Gastrocnemius medialis (tissue), 4 donors: ENCODE measurements at places on chromosomes 1 and 21. TPM values are rescaled to one million over a fixed set of nuclear protein-coding genes. Genes with fewer than 3 reads are reported as not detected.

The NUP210L gene
- 0.10 TPM for total RNA-seq

The TLCD4 gene
- 11.6 TPM for total RNA-seq

The TAF13 gene
- total RNA-seq, result 76.7 TPM

The TRAPPC3 gene
- 57.5 TPM for total RNA-seq

The C1orf167 gene
- total RNA-seq, result 1.00 TPM

The B3GALT5 gene
- 0.02 TPM for total RNA-seq

The ANGPTL3 gene
- total RNA-seq, result 0.71 TPM

GRCh38 chr1:187001198-187001889 lies 172.6 kb downstream of the PLA2G4A start:
- DNase-seq, result no peak

DNA sequence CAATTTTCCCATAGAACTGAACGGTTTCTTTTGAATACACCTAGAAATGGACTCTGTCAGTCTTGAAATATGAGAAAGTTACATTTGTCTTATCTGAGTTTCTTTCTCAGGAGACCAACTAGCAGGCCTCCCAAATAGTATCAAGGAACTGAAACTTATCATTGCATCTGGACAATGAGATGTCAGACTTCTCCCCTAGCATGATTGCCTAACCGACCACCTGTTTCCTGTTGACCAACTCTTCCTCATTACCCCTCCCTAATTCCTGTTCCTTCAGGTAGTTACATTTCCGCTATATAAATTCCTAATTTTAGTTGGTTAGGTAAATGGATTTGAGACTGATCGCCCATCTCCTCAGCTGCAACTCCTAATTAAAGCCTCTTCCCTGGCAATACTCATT lies 1587.3 kb downstream of the NCAM2 start:
- DNase-seq, result no peak

GRCh38 chr1:30806381-30807317 lies 49.1 kb upstream of the LAPTM5 start:
- no peak for DNase-seq

DNA sequence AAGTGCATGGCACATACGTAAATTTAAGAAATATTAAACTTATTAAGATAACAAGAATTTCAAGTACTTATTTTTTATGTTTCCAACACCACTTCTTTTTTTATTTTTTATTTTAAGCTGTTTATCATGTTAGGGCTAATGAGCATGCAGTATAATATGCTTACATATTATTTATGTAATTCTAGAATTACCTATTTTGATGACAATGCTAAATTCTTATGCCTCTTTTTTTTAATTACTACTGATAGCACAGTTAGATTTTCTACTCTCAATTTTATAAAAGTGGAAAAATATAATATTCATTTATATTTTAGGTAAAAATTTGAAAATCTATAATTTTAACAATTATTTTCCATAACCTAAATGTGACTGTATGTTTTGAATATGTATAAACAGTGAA lies 713.0 kb downstream of the MRPL39 start:
- DNase-seq, result no peak

DNA sequence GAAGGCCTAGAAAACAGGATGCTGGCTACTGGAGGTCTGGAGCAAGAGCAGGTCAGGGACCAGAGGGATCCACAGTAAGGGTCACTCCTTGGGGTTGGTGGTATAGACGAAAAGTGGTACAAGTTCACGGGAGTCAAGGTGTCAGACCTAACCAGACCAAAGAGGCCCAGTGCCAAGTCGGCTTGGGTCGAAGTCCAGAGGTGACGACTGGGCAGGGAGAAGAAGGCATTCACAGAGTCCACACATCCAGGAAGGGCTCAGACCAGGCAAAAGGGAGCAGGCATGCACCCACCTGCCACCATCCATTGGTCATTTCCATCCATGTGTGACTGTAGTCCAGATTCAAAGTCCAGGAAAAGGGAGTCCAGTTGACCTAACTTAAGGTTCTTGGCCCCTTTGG lies 27.1 kb upstream of the SYT6 start:
- no peak for DNase-seq

- DNase-seq, result no peak
These were observed 32.5 kb downstream of the OLFML3 start for GRCh38 chr1:114011796-114012195.

- no peak for DNase-seq
These were observed 115.9 kb downstream of the RHOU start for GRCh38 chr1:228851193-228851592.

DNA sequence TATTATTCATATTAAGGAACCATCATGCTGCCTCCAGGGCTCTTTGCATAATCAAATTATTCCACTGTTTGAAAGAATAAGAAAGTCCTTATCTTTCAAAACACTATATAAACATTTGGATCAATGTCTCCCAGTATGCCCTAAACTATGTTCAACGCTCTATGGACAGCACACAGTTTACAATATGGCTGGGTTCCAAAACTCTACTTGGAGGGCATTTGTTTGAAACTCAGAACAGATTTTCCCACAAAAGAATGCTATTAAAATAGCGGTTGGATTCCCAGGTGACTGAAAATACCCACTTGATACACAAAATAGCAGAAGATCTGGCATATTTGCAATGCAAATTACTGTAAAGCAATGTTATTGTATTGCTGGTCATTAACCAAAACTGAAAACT lies 3.2 kb downstream of the HAO2 start:
- DNase-seq, result no peak

GRCh38 chr21:43858806-43859648 lies 6.0 kb upstream of the AGPAT3 start:
- DNase-seq, result no peak

DNA sequence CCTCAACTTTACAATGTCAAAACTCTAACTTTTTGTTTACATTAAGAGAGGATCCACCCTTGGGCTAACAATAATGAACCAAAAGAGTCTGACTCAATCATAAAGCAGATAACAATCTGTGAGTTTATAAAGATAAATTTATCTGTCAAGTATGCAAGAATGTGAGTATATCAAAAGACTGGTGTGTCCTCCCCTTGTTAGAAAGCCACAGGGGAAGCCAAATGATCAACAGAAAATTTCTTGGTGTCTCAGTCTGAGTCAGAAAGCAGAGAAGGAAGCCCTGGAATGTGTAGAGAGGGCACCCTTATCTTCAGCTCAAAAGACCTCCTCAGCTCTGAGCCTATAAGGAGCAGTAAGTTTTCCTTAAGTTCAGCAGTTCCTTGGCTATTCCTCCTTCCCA lies 13.9 kb upstream of the PDIK1L start:
- DNase-seq, result no peak

DNA sequence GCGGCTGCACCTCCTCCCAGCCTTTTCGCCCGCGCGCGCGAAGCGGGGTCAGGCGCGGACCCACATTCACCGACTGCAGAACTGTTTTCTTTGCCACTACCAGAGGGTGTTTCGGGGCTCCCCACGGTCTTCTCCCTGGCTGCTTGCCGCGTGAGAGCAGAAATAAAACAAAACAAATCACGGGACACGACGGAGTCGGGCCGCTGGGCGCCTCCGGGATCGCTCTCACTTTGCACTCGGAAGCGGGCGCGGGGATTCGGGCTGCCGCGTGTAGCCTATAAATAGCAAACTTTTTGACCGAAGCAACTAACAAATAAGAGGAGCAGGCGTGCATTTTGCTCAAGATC lies 412.3 kb upstream of the ESRRG start:
- DNase-seq, result no peak
